Effector CD4-positive, alpha-beta T cell (primary cell): ENCODE measurements at places on chromosomes 16 and 17.

DNA sequence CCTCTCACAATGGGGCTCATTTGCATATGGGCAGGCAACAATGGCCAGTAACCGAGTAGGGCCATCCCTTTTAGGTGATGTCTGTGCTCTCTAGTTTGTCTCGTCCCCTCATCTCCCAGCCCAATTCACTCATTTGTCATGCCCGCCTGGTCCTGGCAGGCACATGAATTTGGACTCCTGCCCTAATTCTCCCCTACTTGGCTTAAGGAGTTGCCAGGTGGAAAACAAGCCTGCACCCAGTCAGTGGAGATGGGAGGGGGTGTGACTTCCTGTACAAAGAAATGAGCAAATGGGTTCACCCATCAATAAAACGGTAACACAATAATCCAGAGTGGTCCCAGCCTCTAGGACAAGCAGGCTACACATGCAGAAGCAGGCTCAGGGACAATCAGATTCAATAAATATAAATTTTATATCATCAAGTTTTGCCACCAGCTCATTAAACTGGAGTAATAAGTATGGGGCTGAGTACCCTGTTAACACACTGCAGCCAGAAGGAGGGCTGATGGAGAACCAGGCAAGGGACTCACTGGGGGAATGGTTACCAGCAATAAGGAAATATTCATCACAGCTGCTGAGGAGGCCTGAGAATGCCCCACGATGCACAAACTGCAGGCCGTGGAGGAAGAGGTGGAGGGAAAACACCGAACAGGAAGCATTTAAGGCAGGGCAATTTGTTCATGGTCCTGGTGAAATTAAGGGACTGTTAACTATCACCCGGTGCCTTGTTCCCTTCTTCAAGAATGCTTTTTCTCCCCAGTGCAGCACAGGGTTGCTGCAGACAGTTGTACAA, 84.4 kb upstream of the GPRC5B start:
- no peak for DNase-seq

- DNase-seq = no peak
These were observed 1.9 kb downstream of the CIITA start for GRCh38 chr16:10878644-10879501.

DNA sequence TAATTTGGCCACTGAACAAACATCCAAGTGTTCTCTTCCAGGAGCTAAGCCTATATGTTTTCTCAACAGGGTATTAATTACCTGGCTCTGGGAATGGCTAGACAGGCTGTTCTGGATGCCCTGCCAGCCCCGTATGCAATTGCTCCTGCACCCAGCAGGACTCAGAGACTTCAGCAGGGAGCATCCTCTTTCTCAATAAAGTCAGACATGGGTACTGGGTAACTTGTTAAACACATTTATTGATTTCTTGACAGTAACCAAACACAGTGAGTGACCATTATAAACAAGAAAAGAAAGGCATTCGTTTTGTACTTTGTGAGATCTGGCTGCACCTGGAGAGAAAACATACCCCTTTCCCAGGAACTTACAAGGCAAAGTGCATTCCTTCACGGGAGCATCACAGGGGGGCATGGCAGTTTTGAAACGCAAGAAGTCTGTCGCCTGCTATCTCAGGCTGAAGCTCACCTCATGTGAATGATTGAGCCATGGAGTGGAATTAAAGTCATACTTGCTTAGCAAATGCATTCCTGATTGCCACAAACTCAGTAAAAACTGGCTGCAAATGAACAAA, 369.8 kb downstream of the UTP18 start:
- no peak for DNase-seq

GRCh38 chr17:29625037-29625750, 2.5 kb upstream of the CORO6 start:
- no peak for DNase-seq

DNA sequence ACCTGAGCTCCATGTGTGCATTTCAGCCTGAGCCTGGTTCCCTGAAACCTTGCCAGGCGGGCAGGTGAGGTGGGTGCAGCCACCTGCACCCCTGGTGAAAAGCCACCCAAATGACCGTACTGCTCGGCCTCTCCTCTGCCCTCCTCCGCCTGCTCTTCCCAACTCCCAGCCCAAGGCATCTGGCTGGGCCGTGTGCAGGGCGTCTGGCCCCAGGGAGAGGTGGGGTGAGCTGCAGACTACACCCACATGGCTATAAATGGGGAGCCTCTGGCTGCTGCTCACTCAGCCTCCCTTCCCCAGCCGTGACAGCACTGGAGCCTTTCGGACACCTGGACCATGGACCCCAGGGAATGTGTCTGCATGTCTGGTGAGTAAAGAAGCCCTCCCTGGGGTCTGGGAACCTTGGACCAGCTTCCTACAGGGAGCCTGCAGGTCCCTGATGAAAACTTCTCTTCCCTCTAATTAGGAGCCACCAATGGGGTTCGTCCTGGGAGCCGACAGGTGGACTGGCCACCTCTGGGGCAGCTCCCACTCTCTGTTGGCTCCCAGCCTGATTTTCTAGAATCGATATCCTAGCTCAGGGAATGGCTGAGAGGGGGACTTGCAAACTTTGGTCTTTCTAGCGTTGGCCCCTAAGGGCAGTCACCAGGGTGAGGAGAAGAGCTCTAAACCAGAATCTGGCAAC, at the start of gene MT4:
MT4 (plus strand) TSS at position 281 of the 685 bp plus-strand sequence; CDS start at position 337, 56 bp downstream.
- no peak for DNase-seq

- DNase-seq = no peak
These were observed 475.9 kb upstream of the CCL2 start for GRCh38 chr17:33779234-33779591.
